ENCODE measurements at places on chromosomes 5 and 9. TPM values are rescaled to one million over a fixed set of nuclear protein-coding genes. Genes with fewer than 3 reads are reported as not detected.

PCDHGC3 gene
- polyA plus RNA-seq, result 109 TPM

FCN2 gene
- not detected for polyA plus RNA-seq

DPYSL3 gene
- polyA plus RNA-seq, result 158 TPM

NR6A1 gene
- 0.07 TPM for polyA plus RNA-seq

OSMR gene
- polyA plus RNA-seq, result 80.4 TPM

JAKMIP2 gene
- polyA plus RNA-seq, result 0.51 TPM

CCDC171 gene
- polyA plus RNA-seq, result 0.55 TPM

PRPF4 gene
- polyA plus RNA-seq, result 19.5 TPM

PDE4D gene
- 2.1 TPM for polyA plus RNA-seq

SPAG8 gene
- 0.64 TPM for polyA plus RNA-seq

COL23A1 gene
- not detected for polyA plus RNA-seq

KLF9 gene
- 8.3 TPM for polyA plus RNA-seq

WDR38 gene
- polyA plus RNA-seq, result not detected

FAXDC2 gene
- 5.9 TPM for polyA plus RNA-seq

SLC1A3 gene
- polyA plus RNA-seq, result 2.2 TPM

DAB2IP gene
- 13.4 TPM for polyA plus RNA-seq

SPATA31D4 gene
- not detected for polyA plus RNA-seq

ARAP3 gene
- polyA plus RNA-seq, result 2.5 TPM

TLR4 gene
- 1.0 TPM for polyA plus RNA-seq

IQGAP2 gene
- 5.1 TPM for polyA plus RNA-seq

RALGDS gene
- 16.6 TPM for polyA plus RNA-seq

CKMT2 gene
- polyA plus RNA-seq, result 2.3 TPM

PCDHGA3 gene
- 1.3 TPM for polyA plus RNA-seq

MYO10 gene
- polyA plus RNA-seq, result 16.6 TPM

CATSPER3 gene
- polyA plus RNA-seq, result 0.32 TPM

SLC34A3 gene
- not detected for polyA plus RNA-seq

NUTM2G gene
- polyA plus RNA-seq, result not detected

PCDHGC5 gene
- polyA plus RNA-seq, result 0.97 TPM

LHX3 gene
- polyA plus RNA-seq, result not detected

RPS14 gene
- 5,623 TPM for polyA plus RNA-seq

DNAJB5 gene
- polyA plus RNA-seq, result 7.8 TPM

DND1 gene
- polyA plus RNA-seq, result 0.21 TPM

PCDHA12 gene
- not detected for polyA plus RNA-seq

C1QTNF2 gene
- 2.3 TPM for polyA plus RNA-seq

SHC3 gene
- polyA plus RNA-seq, result 1.7 TPM

C5orf52 gene
- not detected for polyA plus RNA-seq

ANKRD18B gene
- 0.85 TPM for polyA plus RNA-seq

SH2D3C gene
- polyA plus RNA-seq, result 1.2 TPM

LCN1 gene
- polyA plus RNA-seq, result not detected

GFI1B gene
- 0.02 TPM for polyA plus RNA-seq

SLC1A1 gene
- polyA plus RNA-seq, result 64.1 TPM

FAM78A gene
- 0.26 TPM for polyA plus RNA-seq

SLCO4C1 gene
- 0.01 TPM for polyA plus RNA-seq

ZNF608 gene
- 16.5 TPM for polyA plus RNA-seq

Measured in fibroblast of lung (primary cell).